ENCODE measurements at places on chromosomes 4 and X.

GRCh38 chr4:26204249-26204825, 116.5 kb upstream of the RBPJ start:
- DNase-seq, result peak; percentile 44

DNA sequence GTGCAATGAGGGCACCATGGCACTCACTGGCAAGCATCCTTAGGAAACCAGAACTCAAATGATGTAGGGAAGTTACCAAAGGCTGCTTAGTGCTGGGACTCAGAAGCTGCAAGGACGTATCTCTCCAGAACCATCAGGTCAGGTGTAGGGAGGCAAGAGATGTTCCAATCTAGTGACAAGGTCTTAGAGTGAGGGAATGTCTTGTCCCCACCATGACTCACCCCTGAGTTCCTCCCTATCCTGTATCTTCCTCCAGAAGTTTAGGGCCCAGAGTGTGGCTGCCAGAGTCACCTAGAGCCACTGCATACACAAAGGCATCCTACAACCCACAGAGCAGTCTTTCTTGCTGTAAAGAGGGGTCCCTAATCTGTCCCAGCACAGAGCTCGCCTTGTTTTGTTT, 14.1 kb upstream of the IRAK1 start:
- no peak for DNase-seq

GRCh38 chr4:156201050-156201449, 247.4 kb upstream of the CTSO start:
- DNase-seq, result no peak

DNA sequence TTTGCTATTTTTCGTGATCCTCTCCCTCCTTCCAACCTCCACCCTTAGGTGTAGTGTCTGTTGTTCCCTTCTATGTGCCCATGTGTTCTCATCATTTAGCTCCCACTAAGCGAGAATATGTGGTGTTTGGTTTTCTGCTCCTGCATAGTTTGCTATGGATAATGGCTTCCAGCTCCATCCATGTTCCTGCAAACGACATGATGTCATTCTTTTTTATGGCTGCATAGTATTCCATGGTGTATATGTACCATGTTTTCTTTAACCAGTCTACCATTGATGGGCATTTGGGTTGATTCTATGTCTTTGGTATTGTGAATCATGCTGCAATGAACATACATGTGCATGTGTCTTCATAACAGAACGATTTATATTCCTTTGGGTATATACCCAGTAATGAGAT, 102.7 kb downstream of the SEL1L3 start:
- no peak for DNase-seq

DNA sequence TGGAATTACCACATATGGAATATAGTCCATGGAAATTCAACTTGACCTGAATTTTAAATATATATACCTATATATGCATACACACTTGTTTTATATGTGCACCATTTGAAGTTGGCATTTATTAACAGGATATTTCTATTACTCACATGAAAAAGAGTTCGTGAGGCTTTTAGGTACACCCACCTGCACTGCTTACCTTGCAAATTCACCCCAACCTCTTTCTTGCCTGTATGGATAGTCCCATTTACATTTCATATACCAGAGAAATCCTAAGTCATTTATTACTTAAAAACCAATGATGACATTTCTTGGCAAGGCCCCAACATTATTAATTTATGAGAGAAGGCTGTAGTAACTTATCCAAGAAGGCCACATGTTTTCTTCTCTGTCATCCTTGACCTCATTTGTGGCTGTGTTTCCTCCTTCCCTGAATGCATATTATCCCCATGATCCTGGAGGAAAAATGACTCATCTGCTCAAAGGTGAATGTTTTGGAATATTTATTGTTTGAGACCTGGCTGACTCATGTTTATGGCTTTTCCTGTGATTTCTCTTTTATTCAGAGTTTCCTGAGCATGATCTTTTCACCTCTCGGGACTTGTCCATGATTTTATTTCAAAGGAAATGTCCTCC, 62.2 kb upstream of the FAM241A start:
- DNase-seq, result no peak

DNA sequence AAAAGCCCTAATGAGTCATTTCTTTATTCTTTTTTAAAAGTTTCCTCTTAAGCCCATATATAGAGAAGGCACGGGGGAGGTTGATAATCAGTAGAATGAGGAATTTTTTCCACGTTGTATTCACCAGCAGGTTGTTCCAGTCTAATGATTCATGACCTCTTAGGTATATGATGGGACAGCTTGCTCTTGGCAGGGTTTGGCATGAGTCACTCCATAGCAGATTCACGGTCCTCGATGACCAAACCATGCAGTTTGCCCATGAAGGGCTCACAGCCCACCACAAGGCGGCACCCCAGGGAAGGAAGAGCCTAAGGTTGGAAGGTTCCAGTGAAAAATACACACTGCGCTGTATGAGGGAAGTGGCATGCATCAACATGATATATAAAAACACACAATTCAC, 623.8 kb upstream of the DIPK2B start:
- peak; percentile 31 for DNase-seq

- DNase-seq, result no peak
Measured at GRCh38 chr4:14841801-14842768, 160.2 kb upstream of the CPEB2 start.

DNA sequence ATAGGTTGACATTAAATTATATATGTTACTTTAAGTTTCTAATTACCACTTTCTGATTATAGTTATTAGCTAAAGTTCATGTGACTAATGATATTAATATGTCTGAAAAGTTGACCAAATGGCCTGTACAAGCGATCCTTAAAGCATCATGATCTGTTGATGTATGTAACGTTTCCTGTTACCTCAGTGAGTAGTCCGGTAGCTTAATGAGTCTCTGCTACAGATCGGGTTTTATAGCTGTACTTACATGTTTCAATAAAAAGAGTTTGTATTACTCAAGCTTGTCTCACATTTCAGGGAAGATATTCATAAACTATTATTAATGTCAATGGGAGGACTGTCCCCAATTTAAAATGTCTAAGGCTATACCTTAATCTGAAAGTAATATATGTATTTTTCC, 246.3 kb downstream of the PPP3CA start:
- no peak for DNase-seq

- DNase-seq, result no peak
Measured at GRCh38 chrX:131262738-131263679, 26.1 kb downstream of the IGSF1 start.

DNA sequence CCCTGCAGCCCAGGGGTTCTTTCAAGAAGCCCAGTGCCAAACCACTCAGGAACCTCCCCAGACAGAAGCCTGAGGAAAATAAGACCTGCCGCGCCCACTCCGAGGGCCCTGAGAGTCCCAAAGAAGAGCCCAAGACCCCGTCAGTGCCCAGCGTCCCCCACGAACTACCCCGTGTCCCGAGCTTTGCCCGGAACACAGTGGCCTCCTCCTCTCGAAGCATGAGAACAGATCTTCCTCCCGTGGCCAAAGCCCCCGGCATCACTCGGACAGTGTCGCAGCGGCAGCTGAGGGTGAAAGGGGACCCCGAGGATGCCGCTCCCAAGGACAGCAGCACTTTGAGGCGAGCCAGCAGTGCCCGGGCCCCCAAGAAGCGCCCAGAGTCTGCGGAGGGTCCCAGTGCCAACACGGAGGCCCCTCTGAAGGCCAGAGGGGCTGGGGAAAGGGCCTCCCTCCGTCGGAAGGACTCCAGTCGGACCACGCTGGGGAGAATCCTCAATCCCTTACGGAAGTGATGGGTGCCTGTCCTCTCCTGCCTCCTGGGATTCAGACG, 40.2 kb downstream of the FHDC1 start:
- DNase-seq, result no peak

- no peak for DNase-seq
Measured at GRCh38 chrX:27953171-27953570, 28.1 kb downstream of the DCAF8L1 start.

DNA sequence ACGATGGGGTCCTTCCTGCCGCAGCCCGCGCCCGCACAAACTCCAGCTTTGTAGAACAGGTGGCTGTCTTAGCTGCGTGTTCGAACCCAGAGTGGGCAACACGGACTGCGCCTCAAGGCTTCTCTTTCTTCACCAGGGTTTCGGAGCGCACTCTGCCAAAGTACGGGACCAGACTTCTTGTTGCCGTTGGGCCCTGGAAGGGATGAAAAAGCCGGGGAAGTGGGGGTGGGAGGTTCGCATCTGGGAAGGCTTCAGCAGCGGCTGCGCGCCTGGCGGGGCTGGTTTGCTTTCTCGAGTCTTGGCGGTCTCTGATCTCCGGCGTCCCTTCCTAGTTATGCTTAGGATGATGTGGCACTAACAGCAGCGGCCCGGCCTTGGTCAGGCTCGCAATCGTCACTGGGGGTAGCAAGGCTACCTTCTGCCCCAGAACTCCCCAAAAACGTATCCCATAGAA, 673 bp downstream of the PARM1 start:
- DNase-seq, result no peak

- DNase-seq, result no peak
Measured at GRCh38 chr4:7691982-7692381, 247.7 kb downstream of the AFAP1 start.

GRCh38 chr4:171118091-171118490, 695.1 kb upstream of the GALNTL6 start:
- no peak for DNase-seq

DNA sequence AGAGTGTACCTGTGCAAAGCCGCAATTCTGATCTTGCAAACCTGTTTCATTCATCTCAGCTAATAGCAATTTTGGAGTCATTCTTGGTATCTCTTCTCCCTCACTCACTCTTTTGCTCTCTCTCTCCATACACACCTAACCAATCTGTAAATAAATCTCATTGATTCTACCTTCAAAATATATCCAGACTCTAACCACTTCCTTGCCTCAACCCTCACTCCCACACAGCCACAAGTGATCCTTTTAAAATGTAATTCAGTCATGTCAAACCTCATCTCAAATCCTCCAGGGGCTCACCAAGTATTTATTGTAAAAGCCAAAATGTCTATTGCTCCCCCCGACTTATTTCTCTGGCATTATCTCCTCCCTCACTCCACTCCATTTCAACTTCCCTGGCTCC, 51.7 kb upstream of the SLC10A4 start:
- DNase-seq, result no peak

GRCh38 chr4:144733566-144733965, 87.6 kb downstream of the HHIP start:
- no peak for DNase-seq

DNA sequence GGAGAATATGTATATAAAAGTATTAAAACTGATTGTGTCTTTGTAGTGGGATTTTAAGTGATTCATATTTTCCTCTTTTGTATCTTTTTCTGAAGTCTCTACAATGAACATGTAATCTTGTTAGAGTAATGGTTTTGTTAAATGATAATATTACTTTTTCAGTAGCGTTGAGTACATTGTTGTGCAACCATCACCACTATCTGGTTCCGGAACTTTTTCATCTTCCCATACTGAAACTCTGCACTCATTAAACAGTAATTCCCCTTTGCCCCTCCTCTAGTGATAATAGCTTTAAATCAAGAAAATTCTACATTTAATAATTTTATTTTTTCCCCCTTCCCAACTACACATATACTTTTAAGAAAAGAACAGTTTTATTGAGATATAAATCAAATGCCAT, 23.3 kb downstream of the SHROOM3 start:
- DNase-seq, result no peak

DNA sequence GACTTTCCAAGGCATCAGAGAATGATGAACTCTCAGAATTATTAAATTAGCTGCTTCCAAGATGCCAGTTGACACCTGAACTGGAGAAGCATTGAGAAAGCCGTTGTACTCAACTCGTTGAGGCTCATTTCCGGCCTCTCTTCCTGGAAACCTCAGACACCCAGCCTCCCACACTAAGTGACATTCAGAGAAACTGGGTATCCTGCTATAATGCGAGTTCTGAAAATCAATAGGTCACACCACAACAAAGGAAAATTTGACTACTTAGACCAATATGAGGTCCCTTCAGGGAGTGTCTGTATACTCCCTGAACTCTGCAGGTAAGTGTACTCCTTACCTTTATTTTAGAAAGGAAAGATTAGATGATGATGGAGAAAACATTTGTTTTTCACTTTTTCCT, 51.2 kb downstream of the ENPEP start:
- DNase-seq, result peak; percentile 45

GRCh38 chr4:80927420-80927819, 103.1 kb upstream of the BMP3 start:
- no peak for DNase-seq

- DNase-seq, result no peak
Measured at GRCh38 chr4:55491486-55491885, 55.2 kb downstream of the CLOCK start.

DNA sequence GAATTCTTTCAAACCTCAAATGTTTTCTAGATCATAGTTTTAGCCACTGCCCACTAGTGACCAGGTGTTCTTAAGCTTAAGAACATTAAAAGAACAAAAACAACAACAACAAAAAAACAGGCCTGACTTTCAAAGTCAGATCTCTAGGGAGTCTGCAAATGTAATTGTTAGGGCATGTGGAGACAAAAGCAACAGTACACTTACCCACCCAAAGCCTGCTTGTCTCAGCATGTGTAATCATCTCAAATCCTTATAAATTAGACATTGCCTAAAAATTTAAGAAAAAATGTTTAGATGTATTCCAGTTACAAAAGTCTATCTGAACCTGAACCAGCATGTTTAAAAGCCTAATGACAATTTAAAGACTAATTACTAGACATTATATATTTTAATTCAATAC, 79.9 kb downstream of the SLC7A11 start:
- DNase-seq, result no peak

GRCh38 chr4:169315530-169316343, 45.0 kb upstream of the SH3RF1 start:
- no peak for DNase-seq

- DNase-seq, result no peak
Measured at GRCh38 chr4:127788517-127788916, 6.4 kb downstream of the HSPA4L start.

DNA sequence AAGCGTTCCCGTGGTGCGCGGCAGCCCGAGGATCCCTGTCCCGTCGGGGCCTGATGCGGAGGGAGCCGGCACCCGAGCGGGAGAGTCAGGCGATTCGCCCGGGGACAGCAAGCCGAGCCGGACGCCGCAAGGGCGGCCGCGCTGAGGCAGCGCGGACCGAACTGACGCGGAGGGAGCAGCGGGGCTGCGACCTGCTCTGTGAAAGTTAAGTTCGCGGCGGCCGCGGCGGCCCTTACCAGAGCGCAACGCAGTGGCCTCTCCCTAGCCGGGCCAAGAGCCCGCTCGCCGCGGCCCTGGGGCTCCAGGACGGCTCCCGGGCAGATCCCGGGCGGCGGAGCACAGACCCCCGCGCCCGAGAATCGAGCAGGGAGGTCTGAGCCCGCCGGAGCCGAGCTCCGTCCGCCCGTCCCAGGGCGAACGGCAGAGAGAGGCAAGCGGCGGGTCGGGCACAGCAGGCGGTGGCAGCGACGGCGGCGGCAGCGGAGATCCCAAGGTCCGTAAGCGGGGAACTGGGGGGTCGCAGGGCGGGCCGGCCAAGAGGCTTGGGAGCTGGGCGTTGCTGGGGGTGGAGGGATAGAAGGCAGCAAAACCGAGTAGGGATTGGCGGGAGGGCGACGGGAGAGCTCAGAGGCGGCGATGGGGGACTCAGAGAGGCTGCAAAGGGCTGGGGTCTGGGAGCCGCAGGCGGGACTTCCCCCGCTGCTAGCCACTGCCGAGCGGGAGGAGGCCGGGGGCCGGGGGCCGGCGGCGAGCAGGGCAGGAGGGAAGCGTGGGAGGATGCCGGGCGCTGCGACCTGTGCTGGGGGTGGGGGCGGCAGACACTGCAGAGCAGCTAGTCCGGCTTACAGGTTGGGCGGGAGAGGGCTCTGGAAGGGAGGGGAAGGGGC, 1.0 kb downstream of the GPR50 start:
- DNase-seq, result no peak

- DNase-seq, result peak; percentile 5
Measured at GRCh38 chr4:73573794-73574528, 46.3 kb downstream of the RASSF6 start.

Data from CD4-positive, alpha-beta T cell treated with Interleukin-15 for 4 hours (primary cell).